Lower lobe of right lung (tissue), 2 donors: ENCODE measurements at places on chromosomes 5 and 9. TPM values are rescaled to one million over a fixed set of nuclear protein-coding genes. Genes with fewer than 3 reads are reported as not detected.

SPINK13 gene
- total RNA-seq, result not detected

- no peak overlapping the region for H3K4me3 ChIP-seq
- H3K27me3 ChIP-seq, result no peaks in the 10 kb centered on the region
- DNase-seq, result no peak
- H3K36me3 ChIP-seq, result no peaks in the 10 kb centered on the region
- H3K4me1 ChIP-seq, result peaks cover 10% of the 10 kb centered on the region
Measured at GRCh38 chr5:74123929-74124328, 497.9 kb downstream of the ARHGEF28 start.

GRCh38 chr5:178474562-178475184 lies 115.5 kb downstream of the COL23A1 start:
- no peaks in the 10 kb centered on the region for H3K36me3 ChIP-seq
- H3K4me3 ChIP-seq, result no peak overlapping the region
- no peak overlapping the region for H3K27ac ChIP-seq
- H3K4me1 ChIP-seq, result peaks cover 7% of the 10 kb centered on the region

GRCh38 chr9:137192859-137193258 lies 4.4 kb downstream of the SSNA1 start:
- peaks cover 58% of the 10 kb centered on the region for H3K4me1 ChIP-seq
- H3K4me3 ChIP-seq, result no peak overlapping the region
- DNase-seq, result no peak
- no peaks in the 10 kb centered on the region for H3K27me3 ChIP-seq
- no peak overlapping the region for H3K27ac ChIP-seq
- peaks cover 27% of the 10 kb centered on the region for H3K36me3 ChIP-seq

DNA sequence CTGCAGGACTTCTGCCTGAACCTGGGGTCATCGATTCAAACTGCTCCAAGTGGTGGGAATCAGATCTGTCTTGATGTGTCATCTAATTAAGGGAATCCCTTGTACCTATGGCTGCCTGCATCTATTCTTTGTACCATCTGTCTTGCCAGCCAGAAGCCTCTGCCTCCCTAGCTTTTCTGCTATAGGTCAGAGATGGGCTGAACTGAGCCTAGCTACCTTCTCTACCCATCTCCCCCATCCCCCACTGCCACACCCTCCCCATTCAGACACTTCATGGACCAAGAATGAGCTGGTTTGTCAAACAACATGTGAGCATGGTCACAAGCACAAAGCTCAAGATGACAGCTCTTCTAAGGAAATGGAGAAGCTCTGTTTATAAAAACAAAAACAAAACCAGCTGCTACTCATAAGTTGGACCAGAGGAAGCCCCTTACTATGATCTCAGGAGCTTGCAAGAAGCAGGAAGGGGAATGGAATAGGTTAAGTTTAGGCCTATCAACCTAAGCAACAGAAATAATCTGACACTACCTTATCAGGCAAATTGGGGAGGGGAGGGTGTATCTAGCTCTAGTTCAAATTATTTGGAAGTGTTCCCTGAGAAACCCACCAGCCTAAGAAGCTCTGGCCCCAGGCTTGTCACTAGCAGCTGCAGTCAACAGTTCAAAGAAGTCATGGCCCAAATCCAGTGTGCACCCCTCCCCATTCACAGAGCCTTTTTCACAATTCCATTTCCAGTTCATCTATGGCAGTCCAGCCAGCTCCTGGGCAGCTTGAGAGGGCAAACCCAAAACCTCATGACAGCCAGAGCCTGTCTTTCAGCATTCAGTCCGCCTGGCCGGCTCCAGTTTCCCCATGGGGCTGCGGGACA lies 29.9 kb downstream of the SKP1 start:
- H3K4me3 ChIP-seq, result no peak overlapping the region
- H3K4me1 ChIP-seq, result peaks cover 46% of the 10 kb centered on the region
- peak overlapping the region; percentile 31 for H3K27ac ChIP-seq
- DNase-seq, result peak; percentile 32

DNA sequence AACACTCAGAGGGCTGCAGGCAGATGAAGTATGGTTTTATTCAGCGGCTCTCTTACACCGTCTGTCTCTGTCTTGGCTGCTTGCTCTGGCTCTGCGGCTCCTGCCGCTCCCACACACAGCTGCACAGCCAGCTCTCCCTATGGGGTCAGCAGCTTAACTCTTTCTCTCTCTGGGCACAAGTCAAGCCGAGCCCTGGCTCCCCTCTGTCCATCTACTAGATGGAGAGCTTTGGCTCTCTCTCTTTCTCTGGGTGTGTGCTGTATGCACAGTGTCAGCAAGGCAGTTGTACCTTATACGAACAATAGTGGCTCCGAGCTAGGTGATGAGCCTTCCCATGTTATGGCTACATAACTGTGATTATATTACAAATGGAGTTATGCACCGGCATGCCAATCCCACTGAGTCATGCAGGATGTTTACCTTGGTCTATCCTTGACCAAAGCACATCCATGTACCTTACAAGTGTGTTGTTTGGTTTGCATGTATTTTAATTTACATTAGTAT lies 19.3 kb upstream of the PPP2CA start:
- H3K27me3 ChIP-seq, result no peaks in the 10 kb centered on the region
- H3K4me1 ChIP-seq, result peaks cover 8% of the 10 kb centered on the region
- H3K36me3 ChIP-seq, result no peaks in the 10 kb centered on the region
- H3K27ac ChIP-seq, result no peak overlapping the region

- no peak overlapping the region for H3K4me3 ChIP-seq
- no peak for DNase-seq
- no peaks in the 10 kb centered on the region for H3K4me1 ChIP-seq
- H3K27me3 ChIP-seq, result no peaks in the 10 kb centered on the region
- H3K36me3 ChIP-seq, result no peaks in the 10 kb centered on the region
Measured at GRCh38 chr9:116262448-116262847, 108.9 kb downstream of the PAPPA start.
